ENCODE measurements at places on chromosomes 16 and 17.

DNA sequence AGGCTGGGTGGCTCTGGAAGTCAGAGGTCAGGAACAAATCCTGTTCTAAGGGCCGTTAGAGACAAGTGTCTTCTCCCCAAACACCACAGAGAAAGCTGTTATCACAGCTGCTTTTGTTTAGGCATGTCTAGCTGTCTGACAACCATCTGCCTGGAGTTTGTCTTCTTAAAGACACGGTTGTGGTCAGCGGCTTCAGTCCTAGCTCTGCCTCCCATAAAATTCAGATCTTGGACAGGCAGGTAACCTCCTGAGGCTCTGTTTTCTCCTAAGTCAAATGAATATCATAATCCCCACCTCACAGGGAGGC lies 2.3 kb upstream of the ITGA3 start:
- DNase-seq, result no peak

- no peak for DNase-seq
Measured at GRCh38 chr17:50100921-50101345, 5.8 kb downstream of the PDK2 start.

- DNase-seq, result no peak
Measured at GRCh38 chr16:86019446-86020047, 120.6 kb downstream of the IRF8 start.

DNA sequence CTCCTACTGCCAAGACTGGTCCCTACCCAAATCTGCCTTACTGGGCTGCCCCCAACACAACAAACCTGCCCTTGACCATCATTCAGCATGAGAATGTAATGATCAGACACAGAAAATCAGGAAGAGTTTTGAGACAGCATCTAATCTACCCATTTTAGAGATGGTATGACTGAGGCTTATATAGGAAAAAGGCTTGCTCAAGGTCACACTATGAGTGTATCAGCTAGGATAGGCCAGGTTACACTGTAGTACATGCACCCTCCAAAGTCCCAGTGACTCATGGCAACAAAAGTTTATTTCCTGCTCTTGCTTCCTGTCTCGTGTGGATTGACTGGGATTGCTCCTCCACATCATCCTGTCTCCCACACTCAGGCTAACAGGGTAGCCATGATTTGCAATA lies 27.9 kb downstream of the NLRC5 start:
- DNase-seq, result no peak

- DNase-seq, result no peak
Measured at GRCh38 chr17:6551869-6552531, 4.4 kb downstream of the PITPNM3 start.

GRCh38 chr16:69773260-69773947 lies 11.3 kb downstream of the WWP2 start:
- DNase-seq, result no peak
